Dermis microvascular lymphatic vessel endothelial cell (primary cell): ENCODE measurements at places on chromosomes 4 and X.

DNA sequence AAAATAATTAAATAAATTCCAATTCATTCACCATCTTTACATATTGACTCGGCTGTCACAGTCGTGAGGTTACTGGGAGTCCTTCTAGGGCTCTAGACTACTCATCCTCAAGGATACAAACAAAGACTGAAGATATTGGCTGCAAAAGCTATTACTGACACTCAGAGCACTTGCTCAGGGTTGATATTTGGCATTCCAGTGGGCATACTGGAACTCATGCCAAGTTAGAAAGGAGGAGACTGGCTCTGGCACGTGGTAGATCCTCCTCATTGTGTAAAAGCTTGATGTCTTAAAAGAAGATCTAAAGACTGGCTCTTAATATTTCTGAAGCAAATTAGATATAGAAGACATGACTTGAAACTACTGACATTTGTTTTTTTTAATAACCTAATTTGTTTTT lies 172.7 kb downstream of the GPM6A start:
- DNase-seq, result no peak

DNA sequence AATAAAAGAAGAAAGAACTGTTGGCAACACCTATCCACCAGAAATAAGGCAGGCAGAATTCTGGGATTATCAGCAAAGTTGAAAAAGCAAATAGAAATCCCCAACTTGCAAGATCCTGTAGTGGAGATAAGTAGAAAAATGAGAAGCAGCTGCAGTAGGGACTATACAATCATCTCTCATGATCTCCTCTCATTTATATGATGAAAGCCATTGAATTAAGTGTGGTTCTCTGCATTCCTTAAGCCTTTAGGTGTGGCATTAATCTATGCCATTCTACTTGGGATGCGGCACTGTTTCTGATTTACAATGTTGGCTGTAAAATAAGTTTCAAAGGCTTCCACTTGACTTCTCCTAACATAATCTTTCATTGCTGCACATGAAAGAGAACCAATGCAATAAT lies 869.8 kb downstream of the TRAM1L1 start:
- no peak for DNase-seq

GRCh38 chr4:14871676-14872430 lies 130.4 kb upstream of the CPEB2 start:
- DNase-seq, result peak; percentile 11

DNA sequence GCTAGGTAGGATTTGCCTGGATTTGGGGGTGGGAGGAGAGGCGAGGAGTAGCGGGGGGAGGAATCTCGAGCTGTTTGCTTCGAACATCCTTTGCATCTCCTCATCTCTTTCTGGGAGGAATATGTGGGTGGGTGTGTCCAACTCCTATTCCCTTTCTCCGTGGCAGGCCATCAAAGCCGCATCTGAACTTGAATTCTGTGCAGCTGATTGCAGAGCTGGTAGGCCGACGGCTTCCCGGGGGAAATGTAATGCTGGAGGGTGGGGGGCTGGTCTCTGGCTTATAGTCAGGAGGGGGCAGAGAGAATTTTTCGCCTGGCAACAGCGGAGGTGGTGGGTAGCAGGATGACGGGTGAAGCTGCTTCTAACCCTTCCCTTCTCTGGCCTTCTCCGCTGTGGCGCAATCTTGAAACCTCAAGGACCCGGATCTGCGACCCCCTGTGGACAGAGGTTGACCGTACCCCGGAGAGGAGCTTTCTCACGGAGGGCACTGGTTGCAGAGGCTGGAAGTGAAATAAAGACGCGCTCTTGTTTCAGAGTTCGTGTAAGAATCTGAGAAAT lies 628 bp downstream of the ZCCHC12 start:
- no peak for DNase-seq

- no peak for DNase-seq
Measured at GRCh38 chrX:2159393-2159792, 341.4 kb downstream of the DHRSX start.

DNA sequence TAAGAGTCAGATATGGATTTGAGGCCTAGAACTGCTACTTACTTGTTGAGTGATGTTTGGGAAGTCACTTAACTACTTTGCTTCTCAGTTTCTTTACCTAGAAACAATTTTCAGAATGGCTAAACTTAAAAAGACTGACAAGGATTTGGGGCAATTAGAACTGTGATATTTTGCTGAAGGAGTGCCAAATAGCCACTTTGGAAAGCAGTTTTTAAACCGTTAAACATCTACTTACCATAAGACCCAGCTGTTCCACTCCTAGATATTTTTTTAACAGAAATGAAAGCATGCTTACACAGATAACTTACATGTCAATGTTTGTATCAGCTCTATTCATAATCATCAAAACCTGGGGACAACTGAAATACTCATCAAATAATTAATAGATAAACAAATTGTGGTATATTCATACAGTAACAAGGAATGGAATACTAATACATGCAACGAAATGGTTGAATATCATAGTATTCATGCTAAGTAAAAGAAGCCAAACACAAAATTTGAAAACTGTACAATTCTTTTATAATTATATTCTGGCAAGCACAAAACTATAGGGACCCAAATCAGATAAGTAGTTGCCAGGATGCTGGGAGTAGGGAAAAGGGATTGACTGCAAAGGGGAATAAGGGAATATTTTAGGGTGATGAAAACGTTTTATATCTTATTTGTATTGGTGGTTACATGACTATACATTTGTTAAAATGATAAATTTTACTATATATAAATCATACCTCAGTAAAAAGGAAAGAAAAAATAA lies 24.0 kb downstream of the RPA4 start:
- no peak for DNase-seq

DNA sequence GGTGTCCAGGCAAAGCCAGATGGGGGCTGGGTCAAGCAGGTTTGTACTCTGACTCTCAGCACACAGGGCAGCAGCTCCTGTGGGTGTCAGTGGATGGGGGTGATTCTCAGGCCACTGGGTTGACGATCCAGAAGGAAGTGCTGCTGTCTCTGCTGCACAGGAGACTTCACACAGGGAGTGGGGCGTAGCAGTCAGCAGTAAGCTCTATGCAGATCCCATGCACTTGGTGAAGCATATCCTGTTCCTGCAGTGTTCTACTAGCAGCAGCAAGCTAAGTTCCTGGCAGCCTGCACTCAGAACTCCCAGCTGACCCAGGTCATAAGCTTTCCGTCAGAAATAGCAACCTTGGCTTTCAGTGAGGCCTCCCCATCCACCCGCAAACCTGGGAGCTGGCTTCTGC lies 117.6 kb upstream of the NDST3 start:
- DNase-seq, result no peak
